Stimulated activated CD4-positive, alpha-beta T cell treated with anti-CD3 and anti-CD28 coated beads, Interleukin-15, amount 100 ng/mL, for 1 hour (primary cell): ENCODE measurements at places on chromosomes 1 and 21.
A peak's percentile ranks its signal among the peaks of the same experiment; 100 is the strongest.

- DNase-seq, result no peak
These were observed 135.5 kb downstream of the TGFBR3 start for GRCh38 chr1:91750398-91750996.

- DNase-seq, result no peak
These were observed 12.6 kb downstream of the B3GALT5 start for GRCh38 chr21:39625211-39625895.

- no peak for DNase-seq
These were observed 30.8 kb upstream of the FAM78B start for GRCh38 chr1:166197597-166197996.

DNA sequence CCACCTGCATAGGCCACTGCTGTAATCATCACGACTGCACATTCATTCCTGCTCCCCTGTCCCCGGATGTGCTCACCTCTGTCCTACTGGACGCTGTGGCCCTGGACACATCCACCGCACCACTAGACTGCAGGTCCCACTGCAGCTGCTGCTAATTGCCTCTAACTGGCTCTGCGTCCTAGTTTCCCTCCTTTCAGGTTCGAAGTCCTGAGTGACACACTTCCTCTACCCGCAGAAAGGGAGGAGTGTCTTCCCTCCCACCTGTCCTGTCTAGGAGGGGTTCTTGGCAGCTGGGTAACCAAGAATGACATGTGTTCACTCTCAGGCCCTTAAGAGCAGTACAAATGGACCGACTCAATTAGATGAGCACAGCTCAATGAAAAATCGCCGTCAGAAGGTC is 40.5 kb upstream of the ITPKB start:
- no peak for DNase-seq

DNA sequence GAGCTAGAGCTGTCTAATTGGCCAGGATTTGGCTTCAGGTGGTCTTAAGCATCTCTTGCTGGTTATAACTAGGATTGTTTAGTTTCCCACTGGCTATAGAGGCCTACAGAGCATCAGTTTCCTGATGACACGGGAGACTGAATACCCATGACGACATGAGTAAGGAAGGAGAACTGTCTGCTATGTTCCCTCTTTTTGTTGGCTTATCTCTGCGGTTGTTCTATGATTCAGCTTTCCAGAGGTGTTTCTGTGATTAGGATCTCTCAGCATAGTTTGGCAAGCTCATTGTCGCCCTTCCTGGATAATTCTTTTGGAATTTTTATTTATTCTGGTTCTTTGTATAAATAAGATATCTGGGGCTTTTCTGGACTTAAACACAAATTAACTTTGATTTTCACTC is 163.4 kb downstream of the OLFM3 start:
- DNase-seq, result no peak

GRCh38 chr21:27498025-27498424 is 531.1 kb upstream of the ADAMTS5 start:
- no peak for DNase-seq

GRCh38 chr1:59146651-59147358 is 150.1 kb upstream of the FGGY start:
- DNase-seq, result peak; percentile 24

DNA sequence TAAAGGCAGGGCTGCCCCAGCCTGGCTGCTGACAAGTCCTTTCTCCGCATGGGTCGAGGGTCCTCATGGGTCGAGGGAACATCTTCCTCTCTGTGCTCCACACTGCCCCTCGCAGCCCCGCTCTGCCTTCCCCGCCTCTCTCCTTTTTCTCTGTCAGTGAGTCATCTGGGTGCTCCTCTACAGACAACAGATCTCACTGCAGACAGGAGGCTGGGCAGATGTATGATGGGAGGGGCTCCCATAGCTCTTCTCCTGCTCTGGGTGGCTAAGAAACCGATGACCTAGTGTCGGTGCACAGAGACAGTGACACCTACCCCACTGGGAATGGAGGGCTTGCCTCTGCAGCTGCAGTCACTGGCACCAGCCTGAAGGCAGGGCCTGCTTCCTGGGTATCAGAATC is 5.5 kb downstream of the KCNA10 start:
- no peak for DNase-seq

- no peak for DNase-seq
These were observed 69.6 kb downstream of the SIM2 start for GRCh38 chr21:36768496-36768895.

DNA sequence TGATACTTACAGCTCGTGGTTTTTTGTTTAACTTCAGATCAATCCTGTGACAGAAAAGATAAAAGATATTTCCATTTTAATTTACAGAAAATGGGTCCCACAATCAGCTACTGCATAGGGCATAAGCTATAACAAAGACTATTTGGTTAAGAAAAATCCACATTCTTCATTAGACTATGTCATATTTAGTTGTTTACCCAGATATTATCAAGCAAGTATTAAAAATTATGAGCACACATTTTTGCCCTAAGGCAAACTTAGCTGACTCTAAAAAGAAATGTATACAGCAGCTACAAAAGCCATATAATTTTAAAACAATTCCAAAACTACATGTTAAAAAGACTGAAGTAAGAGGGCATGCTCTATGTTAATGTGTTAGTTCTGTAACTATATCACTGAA is 18.7 kb downstream of the MEAF6 start:
- DNase-seq, result no peak

DNA sequence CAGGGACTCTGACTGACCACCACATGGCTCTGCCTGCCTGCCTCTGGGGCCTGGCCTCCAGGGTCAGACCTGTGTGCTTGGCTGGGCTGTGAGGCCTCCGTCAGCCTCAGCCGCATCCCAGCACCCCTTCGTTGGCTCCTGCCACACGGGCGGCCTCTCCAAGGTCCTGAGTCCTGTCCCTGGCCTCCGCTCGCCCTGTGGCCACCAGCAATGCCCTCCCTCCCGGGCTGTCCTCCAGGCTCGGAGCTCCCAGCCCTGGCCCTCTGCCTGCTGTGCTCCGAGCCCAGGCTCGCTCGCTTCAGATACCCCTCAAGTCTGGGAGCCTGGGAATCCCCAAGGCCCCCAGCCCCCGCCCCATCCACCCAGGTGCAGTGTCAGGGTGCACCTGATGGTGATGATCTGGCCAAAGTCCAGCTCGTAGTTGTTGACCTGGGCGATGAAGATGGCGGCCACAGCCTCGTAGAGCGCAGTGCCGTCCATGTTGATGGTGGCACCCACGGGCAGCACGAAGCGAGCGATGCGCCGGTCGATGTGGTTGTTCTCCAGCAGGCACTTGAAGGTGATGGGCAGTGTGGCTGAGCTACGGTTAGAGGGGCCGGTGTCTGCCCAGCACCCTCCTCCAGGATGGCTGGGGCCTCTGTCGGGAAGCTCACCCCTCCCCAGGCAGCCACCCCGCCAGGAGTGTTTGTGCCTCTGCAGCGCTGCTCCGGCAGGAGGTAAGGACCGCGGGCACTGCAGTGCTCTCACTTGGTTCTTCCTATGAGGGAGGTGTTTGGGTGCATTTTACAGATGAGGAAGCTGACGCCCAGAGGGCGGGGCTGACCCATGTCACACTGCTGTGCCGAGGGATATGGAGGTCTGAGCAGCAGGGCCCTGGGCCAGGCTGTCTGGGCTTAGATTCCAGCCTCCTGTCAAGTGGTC is 28.5 kb downstream of the PODN start:
- no peak for DNase-seq

DNA sequence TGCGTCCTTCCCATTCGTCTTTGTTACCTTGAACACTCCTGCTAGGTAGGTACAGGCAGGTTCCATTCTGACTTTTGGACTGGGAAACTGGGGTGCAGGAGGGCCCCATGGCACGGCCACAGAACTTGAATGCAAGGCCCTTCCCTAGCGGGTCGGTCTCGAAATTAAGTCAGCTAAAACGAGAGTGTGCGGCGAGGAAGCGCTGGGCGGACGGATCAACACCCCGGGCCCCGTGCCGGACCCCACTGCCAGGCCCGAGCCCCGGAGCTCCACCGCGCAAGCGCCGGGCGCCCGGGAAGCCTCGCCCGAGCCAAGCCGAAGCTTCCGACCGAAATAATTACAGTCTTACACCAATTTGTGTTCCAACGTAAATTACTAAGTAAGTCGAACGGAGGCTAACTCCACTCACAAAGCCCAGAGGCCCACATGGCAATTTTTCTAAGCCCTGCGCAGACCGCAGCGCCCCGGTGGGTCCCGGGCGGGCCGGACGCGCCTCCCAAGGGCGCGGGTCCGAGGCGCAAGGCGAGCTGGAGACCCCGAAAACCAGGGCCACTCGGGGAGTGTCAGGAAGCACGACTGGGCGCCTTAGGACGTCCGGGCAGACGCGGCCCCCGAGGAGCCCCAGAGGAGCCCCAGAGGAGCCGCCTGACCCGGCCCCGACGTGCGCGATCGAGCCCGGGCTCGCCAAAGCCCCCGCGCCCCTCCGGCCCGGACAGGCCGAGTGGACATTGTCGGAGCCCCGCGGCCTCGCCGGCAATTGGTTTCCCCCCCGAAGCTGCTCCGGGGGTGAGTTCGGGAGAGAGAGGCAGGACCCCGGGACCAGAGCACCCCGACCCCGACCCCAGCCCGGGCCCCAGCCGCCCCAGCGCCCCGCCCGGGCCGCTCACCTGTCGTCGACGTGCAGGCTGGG is 624 bp downstream of the RIPK4 start:
- no peak for DNase-seq

DNA sequence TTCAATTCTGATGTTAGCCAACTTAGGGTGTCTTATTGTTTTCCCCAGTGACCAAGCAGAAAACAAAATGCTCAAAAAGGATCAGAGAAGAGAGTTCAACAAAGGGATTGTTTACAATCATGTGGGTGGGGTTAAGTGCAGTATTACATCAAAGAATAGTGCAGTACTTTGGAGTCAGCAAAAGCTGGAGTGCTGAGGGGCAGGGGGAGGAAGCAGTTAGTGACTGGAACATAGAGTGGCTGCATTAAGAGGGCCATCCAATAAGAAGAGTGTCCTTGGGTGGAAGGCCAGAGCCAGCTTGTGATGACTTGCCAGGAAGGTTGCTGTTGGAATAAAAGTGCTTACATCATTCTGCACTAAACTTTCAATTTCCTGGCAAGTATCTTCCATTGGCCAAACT is 175.5 kb downstream of the CYYR1 start:
- DNase-seq, result no peak

DNA sequence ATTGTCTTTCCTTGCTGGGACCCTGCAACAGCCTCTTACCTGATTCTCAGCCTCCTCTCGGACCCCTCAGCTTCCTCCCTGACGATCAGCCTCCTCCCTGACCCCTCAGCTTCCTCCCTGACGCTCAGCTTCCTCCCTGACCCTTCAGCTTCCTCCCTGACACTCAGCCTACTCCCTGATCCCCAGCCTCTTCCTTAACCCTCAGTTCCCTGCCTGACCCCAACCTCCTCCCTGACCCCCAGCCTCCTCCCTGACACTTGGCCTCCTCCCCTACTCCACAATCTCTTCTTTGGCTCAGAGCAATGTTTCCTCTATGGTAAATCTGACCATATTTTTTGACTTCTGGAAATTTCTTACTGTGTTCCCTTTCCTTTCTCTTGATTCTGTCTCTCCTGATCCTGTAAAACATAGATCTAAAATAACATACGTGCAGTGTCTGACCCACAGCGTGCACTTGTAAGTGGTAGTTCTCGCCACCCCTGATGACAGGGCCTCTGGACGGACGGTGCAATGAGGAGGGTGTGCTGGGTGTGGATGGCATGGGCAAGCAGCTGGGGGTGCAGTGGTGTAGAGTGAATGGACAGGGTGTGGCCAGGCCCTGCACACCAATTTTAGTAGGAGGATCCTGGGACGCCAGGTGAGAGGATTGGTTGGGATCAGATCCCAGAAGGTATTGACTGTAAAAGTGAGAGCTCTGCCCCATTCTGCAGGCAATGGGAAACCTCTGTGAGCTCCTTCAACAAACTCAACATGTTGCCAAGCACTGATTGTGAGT is 264.1 kb downstream of the FOXD2 start:
- DNase-seq, result no peak

GRCh38 chr1:156291226-156292061 is 4.0 kb downstream of the GLMP start:
- no peak for DNase-seq

DNA sequence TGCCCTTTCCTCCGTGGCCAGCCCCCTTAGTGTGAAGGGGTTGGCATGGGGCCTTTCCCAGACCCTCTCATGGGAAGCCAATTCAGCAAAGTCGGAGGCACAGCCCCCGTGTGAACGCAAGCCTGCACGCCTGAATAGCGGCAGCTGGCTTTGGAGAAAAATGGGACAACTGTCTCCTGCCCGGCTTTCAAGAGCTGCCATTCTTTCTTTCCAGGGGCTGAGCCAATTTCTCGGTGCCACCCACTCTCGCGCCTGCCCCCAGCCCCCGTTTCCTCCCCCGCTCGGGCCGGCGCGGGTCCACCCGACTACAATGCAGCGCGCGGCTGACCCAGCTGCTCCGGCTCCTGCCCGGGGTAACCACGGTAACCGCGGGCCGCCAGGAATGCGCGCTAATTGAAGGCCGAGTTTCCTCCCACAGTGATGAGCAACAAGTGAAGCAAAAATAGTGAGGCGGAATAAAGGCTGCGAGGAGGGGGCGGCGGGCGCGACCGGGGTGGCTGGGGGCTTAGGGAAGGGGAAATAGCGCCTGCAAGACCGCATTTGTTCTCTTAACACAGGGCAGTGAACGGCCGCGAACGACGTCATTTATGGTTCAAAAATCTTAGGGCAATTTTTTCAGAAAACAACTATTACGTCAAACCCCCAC is 27.8 kb downstream of the ILDR2 start:
- DNase-seq, result no peak

DNA sequence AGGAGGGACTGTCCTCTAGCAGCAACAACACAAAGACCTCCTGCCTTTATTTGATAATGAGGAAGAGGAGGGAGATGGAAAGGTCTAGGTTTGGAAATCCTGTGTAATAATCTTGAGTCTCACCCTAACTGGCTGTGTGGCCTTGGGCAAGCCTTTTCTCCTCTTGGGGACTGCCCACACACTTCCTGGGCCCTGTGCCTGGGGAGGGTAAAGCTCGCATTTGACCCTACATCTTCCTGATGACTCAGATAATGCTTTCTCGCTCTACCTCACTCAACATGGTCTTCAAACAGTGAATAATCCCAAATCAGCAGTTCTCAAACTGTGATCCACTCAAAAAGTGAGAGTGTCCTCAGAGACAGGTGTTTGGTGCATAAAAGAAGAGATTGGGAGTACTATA is 81.2 kb downstream of the VWA5B1 start:
- DNase-seq, result no peak

DNA sequence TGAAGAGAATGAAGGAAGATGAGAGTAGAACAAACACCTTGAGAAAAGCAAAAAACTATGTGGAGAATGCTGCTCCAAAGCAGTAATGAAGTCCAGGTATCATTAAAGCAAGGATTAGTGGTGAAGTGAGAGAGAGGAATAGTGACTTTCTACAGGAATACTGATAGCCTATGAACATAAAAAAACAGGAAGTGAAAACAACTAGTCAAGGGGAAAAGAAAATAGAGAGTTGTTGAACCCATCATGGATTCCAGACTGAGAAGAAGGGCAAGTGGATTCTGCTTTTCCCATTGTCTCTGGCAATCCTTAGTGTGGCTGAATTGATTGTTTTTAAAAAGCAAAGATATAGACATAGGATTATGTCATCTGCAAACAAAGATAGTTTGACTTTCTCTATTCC is 119.9 kb upstream of the LHX8 start:
- DNase-seq, result no peak

GRCh38 chr1:62693123-62693522 is 4.9 kb upstream of the DOCK7 start:
- no peak for DNase-seq
